ENCODE measurements at places on chromosomes 6 and 20. TPM values are rescaled to one million over a fixed set of nuclear protein-coding genes. Genes with fewer than 3 reads are reported as not detected.

BPIFB2 gene
- not detected for polyA plus RNA-seq

DNA sequence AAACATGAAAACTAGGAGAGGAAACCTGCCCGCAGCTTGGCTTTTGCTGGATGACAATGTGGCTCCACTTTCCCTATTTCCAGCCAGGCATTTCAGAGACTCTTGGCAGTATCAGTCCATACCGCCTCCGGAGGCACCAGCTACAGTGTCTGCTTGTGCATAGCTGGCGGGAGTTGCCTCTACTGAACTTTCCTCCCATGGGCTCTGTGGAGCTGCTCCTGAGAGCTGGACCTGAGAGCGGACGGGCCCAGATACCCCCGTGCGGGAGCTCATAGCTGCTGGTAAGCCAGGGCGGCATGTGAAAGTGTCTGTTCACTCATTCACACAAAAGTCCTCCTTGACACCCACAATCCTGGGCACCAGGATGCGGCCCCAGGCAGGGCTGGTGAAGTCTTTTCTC, 130.3 kb upstream of the PMEPA1 start:
- H3K4me3 ChIP-seq, result no peak overlapping the region
- peaks cover 22% of the 10 kb centered on the region for H3K27me3 ChIP-seq
- H3K36me3 ChIP-seq, result no peaks in the 10 kb centered on the region
- no peak overlapping the region for H3K27ac ChIP-seq
- no peaks in the 10 kb centered on the region for H3K4me1 ChIP-seq

DNA sequence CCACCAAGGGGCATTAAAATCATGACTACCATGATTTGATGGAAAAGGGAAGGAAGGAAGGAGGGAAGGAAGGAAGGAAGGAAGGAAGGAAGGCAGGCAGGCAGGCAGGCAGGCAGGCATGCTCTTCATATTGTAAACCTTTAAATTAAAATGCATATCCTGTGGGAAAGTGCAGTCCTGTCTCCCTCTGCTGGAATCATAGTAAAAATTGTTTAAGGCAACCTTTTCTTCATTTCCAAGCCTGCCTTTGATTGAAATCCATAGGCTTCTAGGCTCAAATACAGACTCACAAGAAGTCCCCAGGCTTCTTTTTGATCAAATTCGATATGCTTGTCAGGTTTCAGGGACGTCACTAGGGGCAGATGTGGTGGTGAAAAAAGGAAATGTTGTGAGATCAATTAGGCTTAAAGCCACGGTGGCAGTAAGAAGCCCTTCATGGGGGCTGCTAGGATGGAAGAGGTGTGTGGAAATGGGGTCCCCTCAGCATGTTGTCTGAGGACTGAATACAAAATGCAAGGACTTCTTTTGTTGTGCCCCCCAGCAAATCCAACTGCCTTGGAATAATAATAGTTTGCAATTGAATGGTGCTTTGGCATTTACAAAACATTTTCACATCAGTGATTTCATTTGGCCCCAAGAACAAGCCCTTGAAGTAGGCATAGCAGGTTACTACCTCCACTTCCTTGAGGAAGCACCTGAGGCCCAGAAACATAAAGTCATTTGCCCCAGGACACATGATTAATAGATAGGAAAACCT, 25.6 kb upstream of the GABRR1 start:
- no peak overlapping the region for H3K4me3 ChIP-seq
- no peak overlapping the region for H3K27ac ChIP-seq
- H3K36me3 ChIP-seq, result no peaks in the 10 kb centered on the region
- no peaks in the 10 kb centered on the region for H3K4me1 ChIP-seq

CLVS2 gene
- 0.02 TPM for polyA plus RNA-seq

SRMS gene
- not detected for polyA plus RNA-seq

DEFB124 gene
- polyA plus RNA-seq, result not detected

DNA sequence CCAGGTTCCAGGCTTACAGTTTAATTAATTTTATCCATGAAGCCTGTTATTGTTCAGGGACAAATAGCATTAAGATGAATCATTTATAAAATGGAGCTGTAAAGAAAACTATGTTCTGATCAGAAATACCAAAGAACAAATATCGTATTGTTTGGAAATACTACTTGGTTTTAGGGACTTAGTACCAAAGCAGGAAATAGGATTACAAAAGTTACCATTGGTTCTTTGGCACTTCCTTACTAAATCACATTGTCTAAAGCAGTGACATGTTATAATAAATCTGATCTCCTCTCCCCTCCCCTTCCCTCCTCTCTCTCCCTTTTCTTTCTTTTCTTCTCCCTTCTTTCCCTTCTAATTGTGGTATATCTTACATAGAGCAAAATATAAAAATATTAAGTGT, 29.6 kb downstream of the CRYBG1 start:
- DNase-seq, result no peak
- no peak overlapping the region for H3K27ac ChIP-seq
- H3K4me3 ChIP-seq, result no peak overlapping the region
- H3K36me3 ChIP-seq, result no peaks in the 10 kb centered on the region
- H3K27me3 ChIP-seq, result peaks cover 10% of the 10 kb centered on the region

- no peak overlapping the region for H3K27ac ChIP-seq
- H3K36me3 ChIP-seq, result no peaks in the 10 kb centered on the region
- no peak for DNase-seq
- no peak overlapping the region for H3K4me3 ChIP-seq
Observed at GRCh38 chr6:134797400-134798113, 152.3 kb downstream of the ALDH8A1 start.

GRCh38 chr20:62887152-62887859, 25.7 kb upstream of the TCFL5 start:
- H3K4me1 ChIP-seq, result peaks cover 11% of the 10 kb centered on the region
- no peaks in the 10 kb centered on the region for H3K27me3 ChIP-seq
- H3K36me3 ChIP-seq, result peaks cover 49% of the 10 kb centered on the region

DNA sequence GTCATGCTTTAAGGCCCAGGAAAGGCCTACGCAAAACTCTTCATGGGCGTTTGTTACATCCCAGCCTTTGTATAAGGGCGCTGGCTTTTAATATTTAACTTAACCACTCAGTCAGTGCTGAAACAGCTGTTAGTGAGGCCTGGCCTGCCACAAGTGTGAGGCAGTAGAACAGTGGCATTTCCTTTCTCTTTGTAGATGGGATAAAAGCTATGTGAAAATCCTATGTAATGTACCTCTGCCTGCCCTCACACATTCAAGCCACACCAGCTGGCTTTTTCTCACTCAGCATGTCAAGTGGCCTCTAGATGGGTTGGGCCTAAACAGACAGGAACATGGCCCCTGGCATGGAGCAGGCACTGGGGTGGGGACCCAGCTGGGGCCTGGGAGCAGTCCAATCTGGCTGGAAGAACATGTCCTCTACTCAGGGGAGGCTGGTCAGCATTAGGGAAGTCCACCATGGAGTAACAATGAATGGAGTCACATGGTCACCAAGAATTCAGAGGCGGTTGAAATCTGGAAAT, 20.7 kb downstream of the CGA start:
- H3K4me1 ChIP-seq, result no peaks in the 10 kb centered on the region
- peaks cover 6% of the 10 kb centered on the region for H3K27me3 ChIP-seq
- no peaks in the 10 kb centered on the region for H3K36me3 ChIP-seq
- no peak for DNase-seq

ZGPAT gene
- polyA plus RNA-seq, result 21.1 TPM

DNA sequence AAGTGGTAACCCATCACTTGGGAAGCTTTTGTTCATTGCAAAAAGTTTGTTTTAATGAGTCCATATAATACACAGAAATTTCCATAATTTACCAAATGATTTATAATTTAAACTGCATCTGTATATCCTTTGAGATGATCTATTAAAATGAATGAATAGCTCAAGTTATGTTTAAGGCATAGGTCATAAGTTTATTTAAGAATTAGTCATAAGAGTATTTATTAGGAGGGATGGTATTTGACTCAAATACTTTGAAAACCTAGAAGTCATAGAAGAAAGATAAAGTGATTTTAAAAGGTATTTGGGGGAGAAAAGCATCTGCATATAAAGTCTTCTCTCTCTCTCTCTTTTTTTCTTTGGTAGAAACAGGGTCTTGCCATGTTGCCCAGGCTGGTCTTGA, 388.5 kb downstream of the CDKAL1 start:
- H3K27me3 ChIP-seq, result no peaks in the 10 kb centered on the region
- H3K27ac ChIP-seq, result no peak overlapping the region
- no peaks in the 10 kb centered on the region for H3K36me3 ChIP-seq
- H3K4me3 ChIP-seq, result no peak overlapping the region
- DNase-seq, result peak; percentile 11

- H3K27me3 ChIP-seq, result no peaks in the 10 kb centered on the region
- no peaks in the 10 kb centered on the region for H3K36me3 ChIP-seq
- no peak for DNase-seq
- no peaks in the 10 kb centered on the region for H3K4me1 ChIP-seq
- H3K4me3 ChIP-seq, result no peak overlapping the region
- H3K27ac ChIP-seq, result no peak overlapping the region
Observed at GRCh38 chr6:72505446-72505845, 116.4 kb upstream of the KCNQ5 start.

TFAP2D gene
- polyA plus RNA-seq, result not detected

GRCh38 chr6:127090051-127090450, 28.4 kb upstream of the RSPO3 start:
- H3K27me3 ChIP-seq, result no peaks in the 10 kb centered on the region
- no peak overlapping the region for H3K27ac ChIP-seq
- H3K4me1 ChIP-seq, result no peaks in the 10 kb centered on the region

DNA sequence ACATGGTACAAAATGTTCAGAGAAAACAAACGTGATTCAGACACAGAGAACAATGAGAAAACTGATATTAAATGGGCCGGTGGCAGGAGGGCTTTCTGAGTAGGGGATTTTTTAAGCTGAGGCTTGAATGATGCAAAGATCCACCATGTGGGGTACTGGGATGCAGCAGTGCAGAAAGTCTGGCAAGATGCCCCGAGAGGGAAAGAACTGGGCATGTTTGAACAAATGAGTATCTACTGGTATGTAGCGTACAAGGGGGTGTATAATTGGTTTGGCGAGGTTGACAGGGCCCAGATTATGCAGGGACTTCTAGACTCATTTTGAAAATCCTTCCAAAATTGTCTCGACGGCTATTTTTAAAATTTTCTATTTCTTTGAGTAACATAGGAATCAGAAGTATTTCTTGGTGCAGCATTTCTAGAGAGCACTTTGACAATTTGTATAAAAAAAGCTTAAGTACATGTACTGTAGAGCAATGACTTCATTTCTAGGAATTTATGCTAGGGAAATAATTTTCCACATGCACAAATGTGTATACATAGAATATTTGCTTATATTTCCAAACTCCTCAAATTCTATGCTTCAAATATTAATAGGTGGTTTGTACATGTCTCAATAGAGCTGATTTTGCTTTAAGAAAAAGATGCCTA, 119.6 kb upstream of the DOK5 start:
- H3K27ac ChIP-seq, result no peak overlapping the region
- H3K27me3 ChIP-seq, result no peaks in the 10 kb centered on the region
- no peaks in the 10 kb centered on the region for H3K36me3 ChIP-seq
- DNase-seq, result peak; percentile 50

GRCh38 chr6:161261325-161261724, 12.5 kb downstream of the AGPAT4 start:
- peak; percentile 61 for DNase-seq
- peaks cover 10% of the 10 kb centered on the region for H3K4me1 ChIP-seq
- H3K27me3 ChIP-seq, result no peaks in the 10 kb centered on the region
- no peak overlapping the region for H3K27ac ChIP-seq
- H3K4me3 ChIP-seq, result no peak overlapping the region
- peaks cover 7% of the 10 kb centered on the region for H3K36me3 ChIP-seq

GRCh38 chr20:48489656-48490055, 338.1 kb downstream of the PREX1 start:
- no peak overlapping the region for H3K4me3 ChIP-seq
- no peaks in the 10 kb centered on the region for H3K27me3 ChIP-seq
- no peak overlapping the region for H3K27ac ChIP-seq
- H3K4me1 ChIP-seq, result no peaks in the 10 kb centered on the region
- H3K36me3 ChIP-seq, result no peaks in the 10 kb centered on the region

GRCh38 chr20:62446888-62447869, 19.8 kb upstream of the RBBP8NL start:
- no peak overlapping the region for H3K4me3 ChIP-seq
- H3K27ac ChIP-seq, result no peak overlapping the region
- peaks cover 23% of the 10 kb centered on the region for H3K27me3 ChIP-seq
- no peaks in the 10 kb centered on the region for H3K4me1 ChIP-seq
- DNase-seq, result no peak
- no peaks in the 10 kb centered on the region for H3K36me3 ChIP-seq

TBX18 gene
- 0.86 TPM for polyA plus RNA-seq

ABHD16B gene
- polyA plus RNA-seq, result 0.05 TPM

TMEM14A gene
- polyA plus RNA-seq, result 20.9 TPM

DNA sequence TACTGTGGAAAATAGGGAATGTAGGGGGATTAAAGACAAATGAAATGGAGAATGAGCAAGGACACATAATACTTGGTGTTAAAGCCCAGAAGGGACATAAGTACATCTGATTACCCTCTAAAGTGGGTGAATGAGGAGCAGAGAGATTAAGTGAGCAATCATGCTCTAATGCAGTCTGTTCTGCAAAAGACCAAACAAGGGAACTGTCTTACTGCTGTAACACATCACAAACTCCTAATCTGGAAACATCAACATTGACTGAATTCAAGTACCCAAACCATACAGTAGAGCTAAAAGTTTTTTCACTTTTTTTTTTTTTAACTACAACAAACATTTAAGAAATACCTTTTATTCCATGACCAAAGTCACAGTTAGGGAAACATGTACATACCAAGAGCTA, 19.3 kb upstream of the SLC17A4 start:
- H3K27ac ChIP-seq, result no peak overlapping the region
- H3K4me1 ChIP-seq, result no peaks in the 10 kb centered on the region
- DNase-seq, result no peak
- H3K36me3 ChIP-seq, result no peaks in the 10 kb centered on the region

DNA sequence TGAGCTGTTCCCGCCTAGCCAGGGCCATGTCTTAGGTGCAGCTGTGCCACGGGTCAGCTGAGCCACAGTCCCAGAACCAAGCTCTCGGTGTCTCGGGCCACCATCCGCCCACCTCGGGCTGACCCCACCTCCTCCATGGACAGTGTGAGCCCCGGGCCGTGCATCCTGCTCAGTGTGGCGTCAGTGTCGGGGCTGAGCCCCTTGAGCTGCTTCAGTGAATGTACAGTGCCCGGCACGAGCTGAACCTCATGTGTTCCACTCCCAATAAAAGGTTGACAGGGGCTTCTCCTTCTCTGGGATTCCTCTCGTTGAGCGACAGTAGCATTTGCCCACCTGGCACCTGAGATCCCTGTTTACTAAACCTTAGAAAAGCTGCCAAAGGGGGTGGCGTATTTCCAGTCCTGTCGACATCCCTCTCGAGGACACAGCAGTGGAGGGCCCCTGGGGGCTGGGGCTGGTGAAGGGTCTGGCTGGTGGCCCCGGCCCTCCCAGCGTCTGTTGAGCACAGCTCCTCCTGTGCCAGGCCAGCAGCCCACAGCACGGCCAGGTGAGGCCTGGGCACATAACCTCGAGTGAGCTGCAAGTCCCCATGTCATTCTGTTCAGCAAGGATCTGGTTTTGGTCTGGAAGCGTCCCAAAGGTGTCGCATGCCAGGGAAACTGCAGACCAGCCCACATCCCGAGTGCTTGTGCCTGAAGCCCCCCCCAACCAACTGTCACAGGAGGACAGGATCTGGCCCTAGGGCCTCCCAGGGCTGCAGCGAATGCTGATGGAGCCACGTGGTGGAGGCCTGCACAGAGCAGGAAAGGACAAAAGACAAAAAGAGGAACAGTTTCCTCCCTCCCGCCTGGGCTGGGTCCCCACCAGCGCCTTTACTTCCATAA, 21.2 kb upstream of the PYGB start:
- peaks cover 7% of the 10 kb centered on the region for H3K36me3 ChIP-seq
- peaks cover 11% of the 10 kb centered on the region for H3K4me1 ChIP-seq
- DNase-seq, result no peak
- no peaks in the 10 kb centered on the region for H3K27me3 ChIP-seq

- no peak for DNase-seq
- no peak overlapping the region for H3K27ac ChIP-seq
- H3K36me3 ChIP-seq, result no peaks in the 10 kb centered on the region
- peaks cover 27% of the 10 kb centered on the region for H3K27me3 ChIP-seq
- no peaks in the 10 kb centered on the region for H3K4me1 ChIP-seq
- H3K4me3 ChIP-seq, result no peak overlapping the region
Observed at GRCh38 chr20:17758512-17758911, 58.7 kb downstream of the BANF2 start.

Data from IMR-90 (cell line).